Right renal cortex interstitium (tissue), 3 donors: ENCODE measurements at places on chromosomes 6 and 20.

- DNase-seq: no peak
Measured at GRCh38 chr20:36238153-36238552, 1.9 kb downstream of the AAR2 start.

DNA sequence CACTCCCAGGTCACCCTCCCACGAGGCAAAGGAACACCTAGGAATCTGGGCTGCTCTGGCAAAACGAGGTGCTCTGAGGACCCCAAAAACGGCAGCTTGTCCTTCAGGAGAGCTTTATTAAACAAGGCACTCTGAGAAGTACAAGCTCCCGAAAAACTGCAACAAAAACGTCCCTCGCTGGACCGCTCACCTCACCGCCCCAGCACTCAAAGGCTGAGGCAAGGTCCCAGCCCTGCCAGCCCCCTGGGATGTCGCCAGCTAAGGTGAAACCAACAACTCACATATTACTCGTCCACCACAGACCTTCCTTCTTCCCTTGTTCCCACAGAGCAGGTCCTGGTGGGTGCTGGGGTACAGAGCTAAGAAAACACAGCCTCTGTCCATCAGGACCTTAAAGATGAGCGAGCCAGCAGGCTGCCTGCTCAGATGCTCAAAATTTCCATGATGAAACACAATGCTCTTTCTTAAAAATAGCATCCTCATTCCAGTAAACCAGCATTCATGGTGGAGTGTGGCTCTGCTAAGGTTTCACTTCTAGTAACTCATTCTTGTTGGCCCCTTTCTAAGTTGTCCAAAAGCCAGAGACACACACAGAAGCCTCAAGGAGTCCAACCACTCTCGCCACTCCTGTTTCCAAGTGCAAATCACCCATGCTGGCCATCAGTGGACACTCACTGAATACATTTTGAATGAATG, 35.9 kb downstream of the ATP9A start:
- no peak for DNase-seq

GRCh38 chr6:101478891-101479290, 85.4 kb downstream of the GRIK2 start:
- DNase-seq: no peak

- no peak for DNase-seq
Measured at GRCh38 chr6:92023410-92023966, 1395.9 kb downstream of the EPHA7 start.

- no peak for DNase-seq
Measured at GRCh38 chr6:152093711-152094110, 286.2 kb downstream of the ESR1 start.

GRCh38 chr20:54290636-54291035, 82.7 kb downstream of the PFDN4 start:
- no peak for DNase-seq

DNA sequence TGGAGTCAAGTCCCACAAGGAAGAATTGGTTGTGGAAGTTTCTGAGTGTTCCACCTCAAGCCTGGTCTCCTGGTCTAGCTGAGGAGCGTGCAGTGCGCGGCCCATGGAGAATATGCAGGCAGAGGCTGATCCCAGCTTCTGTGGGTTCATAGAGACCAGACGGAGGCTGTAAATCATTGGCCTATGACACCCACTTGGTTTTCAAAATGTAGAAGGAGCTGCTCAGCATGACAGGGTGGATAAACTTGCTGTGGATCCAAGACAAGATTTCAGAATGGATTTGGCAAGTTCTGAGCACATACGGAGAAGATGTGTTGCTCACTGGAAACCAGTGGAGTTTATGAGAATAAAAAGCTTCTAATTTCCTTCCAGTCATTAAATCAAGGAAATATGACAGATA, 744 bp downstream of the KIF25 start:
- no peak for DNase-seq
